ENCODE measurements at places on chromosomes 12 and 14.

DNA sequence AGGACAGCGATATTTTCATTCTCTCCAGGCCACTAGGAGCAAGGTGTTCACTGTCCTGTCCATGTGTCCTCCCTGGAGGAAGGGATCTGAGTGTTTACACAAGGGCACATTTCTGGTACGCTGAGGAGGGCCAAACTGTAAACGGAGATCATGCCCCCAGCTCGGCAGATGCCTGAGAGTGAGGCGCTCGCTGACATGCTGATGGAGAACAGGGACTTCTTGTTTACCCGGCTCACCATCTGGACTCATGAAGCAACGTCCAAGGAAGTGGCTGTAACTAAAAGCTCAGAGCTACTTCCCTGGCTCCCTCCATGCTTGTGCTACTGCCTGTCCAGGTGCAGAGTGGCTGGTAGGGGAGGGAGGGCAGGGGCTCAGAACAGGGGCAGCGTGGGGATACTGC, 43.4 kb upstream of the KCNA1 start:
- DNase-seq = no peak

DNA sequence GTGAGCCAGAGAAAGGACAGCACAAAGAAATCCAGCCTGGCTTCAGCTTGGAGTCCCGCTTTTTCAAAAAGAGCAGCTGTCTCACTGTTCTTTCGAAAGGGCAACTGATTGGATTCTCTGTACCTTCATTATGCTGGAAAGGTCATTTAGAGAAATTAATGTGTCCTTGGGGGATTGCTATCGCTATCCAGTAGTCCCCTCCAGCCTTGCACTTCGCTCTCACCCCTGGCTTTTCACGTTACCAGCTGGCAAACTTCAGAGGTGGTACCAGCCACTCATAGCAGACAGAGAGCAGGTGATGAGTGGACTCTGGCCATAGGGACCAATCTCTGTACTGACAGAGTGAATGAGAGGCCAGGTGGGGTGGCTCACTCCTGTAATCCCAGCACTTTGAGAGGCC, 11.8 kb upstream of the NUAK1 start:
- no peak for DNase-seq

- DNase-seq = no peak
These were observed 10.2 kb downstream of the TNFAIP2 start for GRCh38 chr14:103133210-103134140.

DNA sequence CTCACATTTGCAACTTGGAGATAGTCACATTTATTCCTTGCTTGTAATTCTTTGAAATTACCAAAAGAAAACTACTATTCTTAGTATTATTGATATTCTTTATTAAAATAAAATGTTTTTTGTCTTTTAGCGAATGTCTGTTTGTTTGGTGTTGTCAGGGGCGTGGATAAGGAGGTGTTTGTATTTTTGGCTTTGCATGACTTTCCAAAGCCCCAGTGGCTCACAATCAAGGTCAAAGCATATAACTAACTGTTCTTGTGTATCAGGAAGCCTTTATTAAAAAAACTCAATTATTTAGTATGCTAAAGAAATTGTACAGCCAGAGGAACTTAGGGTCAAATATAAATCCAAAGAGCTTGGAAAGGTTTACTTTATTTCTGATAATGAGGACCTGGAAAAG, 17.9 kb downstream of the GPHB5 start:
- DNase-seq = no peak

- DNase-seq = no peak
These were observed 273.9 kb upstream of the MIS18BP1 start for GRCh38 chr14:45526715-45527549.

DNA sequence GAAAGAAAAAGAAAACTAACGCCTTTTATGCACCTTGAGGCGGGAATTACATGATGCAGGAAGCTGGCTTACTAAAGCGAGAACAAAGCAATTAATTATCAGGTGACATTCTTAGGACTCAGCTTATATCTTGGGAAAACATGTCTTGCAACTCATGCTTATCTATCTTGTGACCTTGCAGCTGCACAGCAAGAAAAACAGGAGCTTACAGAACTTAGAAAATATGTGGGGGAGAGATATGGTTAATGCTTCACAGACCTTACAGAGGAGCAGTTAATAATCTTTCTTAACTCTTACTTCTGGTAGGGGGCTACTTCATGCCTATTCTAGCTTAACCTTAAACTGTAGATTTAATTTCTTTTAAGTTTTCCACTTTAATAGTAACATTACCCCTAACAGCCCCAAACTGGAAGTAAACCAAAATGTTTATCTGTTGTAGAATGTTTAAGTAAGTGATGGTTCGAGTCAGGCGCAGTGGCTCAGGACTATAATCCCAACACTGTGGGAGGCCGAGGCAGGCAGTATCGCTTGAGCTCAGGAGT, 13.2 kb upstream of the OR11G2 start:
- no peak for DNase-seq

DNA sequence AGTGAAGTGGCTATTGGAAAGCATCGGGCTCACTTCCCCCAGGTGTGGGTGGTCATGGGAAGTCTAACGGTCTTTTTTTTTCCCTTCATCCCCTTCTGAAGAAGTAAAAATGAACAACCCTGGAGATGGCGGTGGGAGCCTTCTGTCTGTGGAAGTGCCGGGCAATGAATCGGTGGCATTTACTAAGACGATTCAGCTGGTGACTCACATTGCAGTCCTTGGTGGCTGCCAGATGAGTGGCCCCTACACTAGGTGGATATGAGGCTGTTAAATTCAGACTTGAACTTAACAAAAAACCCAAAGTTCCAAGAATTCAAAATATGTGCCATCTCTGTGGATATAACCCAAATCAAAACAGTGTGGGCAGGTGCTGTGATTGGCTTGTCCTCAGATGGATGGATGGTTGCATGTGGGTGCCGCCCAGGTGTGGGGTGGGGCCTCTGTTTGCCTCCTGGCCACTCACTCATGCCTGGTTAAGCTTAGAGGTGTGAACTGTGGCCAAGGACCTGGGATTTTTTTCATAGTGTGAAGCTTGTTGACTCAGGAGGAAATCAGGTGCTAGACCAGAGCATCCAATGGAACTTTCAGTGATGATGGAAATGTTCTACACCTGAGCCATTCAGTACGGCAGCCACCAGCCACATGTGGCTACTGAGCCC, 176.7 kb upstream of the NOS1 start:
- no peak for DNase-seq

DNA sequence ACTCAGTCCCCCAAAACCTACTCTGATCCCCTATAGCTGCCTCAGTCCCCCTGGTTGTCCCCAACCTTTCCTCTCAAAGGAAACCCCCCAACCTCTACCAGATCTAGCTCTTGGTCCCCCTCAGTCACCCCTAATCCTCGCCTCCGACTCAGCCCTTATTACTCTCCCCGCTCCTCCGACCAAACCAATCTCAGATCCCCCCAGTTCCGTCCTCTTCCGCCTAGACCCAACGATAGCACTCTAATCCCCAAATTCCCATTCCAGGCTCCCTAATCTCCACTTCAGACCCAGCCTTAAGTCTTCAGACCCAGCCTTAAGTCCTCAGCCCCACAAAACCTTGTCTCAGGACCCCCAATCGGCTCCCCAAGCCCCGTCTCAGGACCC, 612 bp downstream of the VPS37B start:
- DNase-seq = no peak

DNA sequence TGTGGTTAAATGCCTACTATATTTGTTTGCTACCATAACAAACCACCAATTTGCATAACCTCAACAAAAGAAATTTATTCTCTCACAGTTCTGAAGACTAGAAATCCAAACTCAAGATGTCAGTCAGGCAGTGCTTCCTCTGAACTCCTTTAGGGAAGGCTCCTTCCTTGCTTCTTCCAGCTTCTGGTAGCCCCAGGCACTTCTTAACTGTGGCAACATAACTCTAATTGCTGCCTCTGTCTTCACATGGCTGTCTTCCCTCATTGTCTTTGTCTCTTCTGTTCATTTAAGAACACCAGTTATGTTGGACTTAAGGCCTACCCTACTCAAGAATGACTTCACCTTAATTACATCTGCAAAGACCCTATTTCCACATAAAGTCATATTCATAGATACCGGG, 206.9 kb downstream of the SYT1 start:
- DNase-seq = no peak

GRCh38 chr12:132925597-132926414, 30.3 kb downstream of the ZNF605 start:
- no peak for DNase-seq

- DNase-seq = no peak
These were observed 1.4 kb upstream of the HMGA2 start for GRCh38 chr12:65822732-65823512.

- no peak for DNase-seq
These were observed 9.6 kb downstream of the GNS start for GRCh38 chr12:64749461-64750200.

GRCh38 chr12:104285740-104286515, 17.6 kb upstream of the EID3 start:
- no peak for DNase-seq

GRCh38 chr12:52359621-52360061, 7.6 kb downstream of the KRT85 start:
- DNase-seq = peak; percentile 5

- DNase-seq = no peak
These were observed 52.1 kb downstream of the HSPB8 start for GRCh38 chr12:119230807-119231206.

DNA sequence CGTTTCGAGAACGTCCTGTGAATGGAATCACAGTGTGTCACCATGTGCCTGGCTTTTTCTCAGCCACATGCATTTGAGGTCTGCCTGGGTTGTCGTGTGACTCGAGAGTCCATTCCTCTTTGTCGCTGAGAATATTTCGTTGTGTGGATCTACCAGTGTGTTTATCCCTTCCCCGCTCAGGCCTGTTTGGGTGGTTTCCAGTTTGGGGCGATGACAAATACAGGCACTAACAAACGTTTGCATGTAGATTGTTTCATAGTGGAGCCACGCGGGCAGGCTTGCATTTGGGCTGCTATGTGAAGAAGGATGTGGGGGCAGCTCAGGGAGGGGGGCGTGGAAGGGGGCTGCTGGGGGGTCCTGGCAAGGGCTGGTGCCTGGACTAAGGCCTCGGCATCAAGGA, 14.1 kb downstream of the RIN3 start:
- no peak for DNase-seq

GRCh38 chr12:70982991-70983390, 62.5 kb upstream of the PTPRR start:
- no peak for DNase-seq

- DNase-seq = no peak
These were observed 220.0 kb downstream of the RAD51B start for GRCh38 chr14:68039593-68039992.

DNA sequence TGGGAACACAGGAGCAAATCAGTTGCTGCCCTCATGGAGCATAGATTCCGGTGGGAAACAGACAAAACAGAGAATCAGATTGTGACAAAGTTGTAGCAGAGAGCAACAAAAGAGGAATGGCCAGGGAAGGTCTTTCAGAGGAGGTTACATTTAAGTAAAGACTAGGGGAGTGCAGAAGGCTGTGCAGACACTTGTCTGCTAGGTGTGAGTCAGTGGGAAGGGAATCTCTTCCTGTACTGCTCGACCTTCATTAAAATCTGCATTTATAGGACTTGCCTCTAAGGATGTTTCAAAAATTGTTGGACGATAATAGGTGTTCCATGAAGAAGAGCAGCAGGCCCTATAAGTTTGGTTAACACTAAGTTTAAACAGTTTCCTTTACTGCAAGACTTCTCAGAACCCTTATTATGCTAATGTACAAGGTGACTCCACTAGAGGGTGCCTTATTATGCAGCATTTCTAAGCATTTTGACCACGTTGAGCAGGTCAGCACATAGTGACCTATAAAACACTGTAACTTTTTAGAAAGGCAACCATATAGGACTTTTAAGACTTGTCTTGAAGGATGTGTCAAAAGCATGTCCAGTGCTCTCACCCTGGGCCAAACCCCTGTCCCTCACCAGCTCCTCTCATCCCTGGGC, 91.8 kb upstream of the RIC8B start:
- DNase-seq = no peak

- peak; percentile 90 for DNase-seq
These were observed 2.9 kb downstream of the MMP14 start for GRCh38 chr14:22839159-22839779.

DNA sequence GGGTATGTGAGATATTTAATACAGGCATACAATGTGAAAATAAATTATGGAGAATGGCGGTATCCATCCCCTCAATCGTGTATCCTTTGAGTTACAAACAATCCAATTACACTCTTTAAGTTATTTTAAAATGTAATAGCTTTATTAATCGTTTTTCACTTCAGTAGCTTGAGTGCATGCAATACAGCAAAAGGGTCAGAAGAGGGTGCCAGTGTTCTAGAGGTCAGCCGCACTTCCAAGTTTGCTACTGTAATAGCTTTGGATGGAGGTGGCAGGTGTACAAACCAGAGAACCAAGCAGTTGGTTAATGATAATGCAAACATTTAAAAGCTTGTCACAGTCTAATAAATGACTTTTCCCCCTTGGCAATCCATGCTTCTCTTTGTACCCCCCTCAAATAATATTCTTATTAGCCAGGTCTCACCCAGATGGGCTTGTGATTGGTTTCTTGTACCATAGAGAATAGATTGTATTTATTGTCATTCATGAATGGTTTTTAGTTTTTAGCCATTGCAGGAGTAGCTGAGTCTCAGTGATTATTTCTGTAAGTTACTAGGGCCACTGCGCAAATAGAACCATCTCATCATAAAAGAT, 127.0 kb downstream of the ERC1 start:
- peak; percentile 78 for DNase-seq

DNA sequence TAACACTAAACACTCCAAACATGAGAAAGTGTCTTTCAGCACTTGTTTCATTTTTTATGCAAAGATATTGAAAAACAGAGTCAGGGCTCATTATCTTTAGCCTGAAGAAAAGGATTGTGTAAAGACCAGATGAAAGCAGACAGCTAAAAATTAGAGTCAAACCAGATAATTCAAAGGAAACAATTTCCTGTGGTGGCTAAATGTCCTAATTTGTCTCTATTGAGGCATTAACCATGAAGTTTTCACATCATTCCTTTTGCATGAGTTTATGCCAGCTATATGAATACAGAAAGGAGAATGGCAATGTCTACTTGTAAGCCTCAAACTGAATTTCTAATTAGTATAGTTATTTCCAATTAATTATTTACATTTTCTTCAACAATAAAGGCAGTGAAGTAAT, 338.5 kb downstream of the FSCB start:
- no peak for DNase-seq

GRCh38 chr14:69614592-69614991, 3.2 kb downstream of the SUSD6 start:
- DNase-seq = peak; percentile 75

DNA sequence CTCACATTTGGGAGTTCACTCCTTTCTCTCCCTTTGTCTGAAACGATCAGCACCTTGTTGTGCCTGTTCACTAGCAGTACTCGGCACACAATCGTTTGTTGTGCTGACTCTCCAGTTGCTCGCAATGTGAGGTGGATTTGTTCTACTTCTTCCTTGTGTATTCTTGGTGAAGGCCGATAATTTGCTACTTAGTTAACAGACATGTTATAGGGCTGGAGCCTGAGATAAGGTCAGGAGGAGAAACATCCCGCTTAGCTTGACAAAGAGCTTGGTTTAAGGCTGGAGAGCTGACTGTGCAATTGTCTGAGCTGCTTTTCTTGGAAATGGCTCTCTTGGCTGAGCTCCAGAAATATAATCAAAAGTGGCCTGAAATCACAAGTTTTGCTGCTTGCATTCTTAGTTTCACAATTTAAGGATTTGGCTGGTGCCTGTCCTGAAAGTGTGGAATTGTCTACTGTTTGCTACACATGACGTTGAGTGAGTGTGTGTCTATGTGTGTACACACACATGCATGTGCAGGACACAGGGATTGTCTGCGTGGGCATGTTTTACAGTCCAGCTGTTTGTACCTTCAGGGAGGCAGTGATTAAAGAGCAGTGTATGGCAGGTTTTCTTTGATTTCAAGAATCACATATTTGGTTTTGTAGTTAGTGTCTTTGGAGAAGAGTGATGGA, 77.7 kb downstream of the ARF6 start:
- no peak for DNase-seq

- DNase-seq = no peak
These were observed 1.7 kb downstream of the PPM1H start for GRCh38 chr12:62933220-62933601.

Data from tibial artery (tissue), 4 donors.